ENCODE measurements at places on chromosomes 6 and 20.

DNA sequence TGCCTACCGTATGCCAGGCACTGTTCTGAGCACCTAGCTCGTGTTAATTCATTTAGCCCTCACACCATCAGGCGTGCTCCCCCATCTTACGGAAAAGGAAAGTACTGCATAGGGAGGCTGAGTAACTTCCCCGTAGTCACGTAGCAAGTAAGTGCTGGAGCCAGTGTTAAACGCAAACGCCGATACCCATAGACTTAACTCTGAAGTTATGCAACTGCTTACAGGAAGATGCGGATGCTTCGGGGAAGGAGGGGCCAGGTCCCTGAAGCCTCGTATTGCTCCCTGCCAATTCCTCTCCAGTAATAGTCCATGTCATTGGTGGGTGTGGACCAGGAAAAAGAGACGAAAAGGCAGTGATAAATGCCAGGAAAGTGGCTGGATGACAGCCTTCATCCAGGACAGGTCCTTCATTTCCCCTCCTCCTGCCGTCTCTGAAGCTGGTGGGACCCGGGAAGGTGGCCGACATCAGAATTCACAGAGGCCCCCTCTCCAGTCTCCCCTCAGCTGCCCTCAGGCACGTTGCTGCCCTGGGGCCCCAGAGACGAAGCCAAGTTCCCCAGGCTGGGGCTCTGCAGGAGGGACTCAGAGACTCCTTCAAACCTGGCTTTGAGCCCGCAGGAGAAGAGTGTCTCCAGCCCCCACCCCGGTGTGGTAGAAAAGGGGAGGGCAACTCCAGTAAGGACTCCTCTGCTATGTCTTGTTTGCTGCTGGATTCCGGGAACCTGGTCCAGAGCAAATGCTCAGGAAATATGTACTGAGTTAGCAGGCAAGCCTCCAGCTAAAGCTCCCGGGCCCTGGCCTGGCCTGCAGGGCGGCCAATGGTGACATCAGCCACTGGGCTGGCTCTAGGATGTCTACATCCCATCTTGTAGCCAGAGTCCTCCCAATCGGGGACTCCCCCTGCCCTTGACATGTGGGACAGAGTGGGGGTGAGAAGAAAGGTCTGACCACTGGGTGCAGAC lies 37.8 kb downstream of the RAB44 start:
- DNase-seq, result no peak

GRCh38 chr6:87968435-87969278 lies 79.0 kb upstream of the SPACA1 start:
- DNase-seq, result peak; percentile 64

- DNase-seq, result no peak
Observed at GRCh38 chr20:50068041-50068651, 44.8 kb downstream of the UBE2V1 start.

DNA sequence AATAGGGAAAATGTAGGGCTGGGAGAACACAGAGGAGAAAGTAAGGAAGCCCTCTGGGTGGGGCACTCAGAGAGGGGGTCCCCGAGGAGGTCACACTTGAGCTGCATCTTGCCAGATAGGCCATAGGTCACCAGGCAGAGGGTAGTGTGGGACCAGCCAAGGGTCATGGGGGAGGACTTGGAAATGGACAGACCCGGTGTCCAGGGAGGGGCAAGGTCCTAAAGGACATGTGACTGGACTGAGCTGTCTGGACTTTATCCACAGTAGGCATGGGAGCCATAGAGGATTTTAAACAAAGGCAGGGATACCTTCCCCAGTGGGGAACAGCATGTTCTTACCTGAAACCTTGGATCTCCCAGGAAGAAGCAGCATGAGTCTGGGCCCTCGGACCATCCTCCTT lies 266.7 kb downstream of the LRFN2 start:
- DNase-seq, result no peak

- DNase-seq, result no peak
Observed at GRCh38 chr20:9616455-9616805, 102.0 kb downstream of the LAMP5 start.

DNA sequence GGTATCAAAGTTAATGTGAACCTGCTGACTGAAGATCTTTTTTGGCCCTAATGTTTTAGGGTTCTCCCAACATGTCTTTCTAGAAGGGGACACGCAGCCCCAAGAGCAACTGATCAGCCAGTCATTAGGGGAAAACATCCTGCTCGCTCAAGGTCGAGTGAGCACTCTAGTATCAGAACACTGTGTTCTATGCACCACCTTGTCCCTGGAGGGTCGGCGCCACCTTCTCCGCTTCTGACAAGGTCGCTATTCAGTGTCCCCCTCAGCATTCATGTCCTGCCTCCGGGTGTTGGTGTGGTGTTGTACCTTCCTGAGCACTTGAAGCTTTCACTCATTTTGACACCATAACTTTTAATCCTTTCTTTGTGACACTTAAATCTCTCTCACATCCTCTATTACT lies 331.2 kb upstream of the KCNQ5 start:
- DNase-seq, result no peak

DNA sequence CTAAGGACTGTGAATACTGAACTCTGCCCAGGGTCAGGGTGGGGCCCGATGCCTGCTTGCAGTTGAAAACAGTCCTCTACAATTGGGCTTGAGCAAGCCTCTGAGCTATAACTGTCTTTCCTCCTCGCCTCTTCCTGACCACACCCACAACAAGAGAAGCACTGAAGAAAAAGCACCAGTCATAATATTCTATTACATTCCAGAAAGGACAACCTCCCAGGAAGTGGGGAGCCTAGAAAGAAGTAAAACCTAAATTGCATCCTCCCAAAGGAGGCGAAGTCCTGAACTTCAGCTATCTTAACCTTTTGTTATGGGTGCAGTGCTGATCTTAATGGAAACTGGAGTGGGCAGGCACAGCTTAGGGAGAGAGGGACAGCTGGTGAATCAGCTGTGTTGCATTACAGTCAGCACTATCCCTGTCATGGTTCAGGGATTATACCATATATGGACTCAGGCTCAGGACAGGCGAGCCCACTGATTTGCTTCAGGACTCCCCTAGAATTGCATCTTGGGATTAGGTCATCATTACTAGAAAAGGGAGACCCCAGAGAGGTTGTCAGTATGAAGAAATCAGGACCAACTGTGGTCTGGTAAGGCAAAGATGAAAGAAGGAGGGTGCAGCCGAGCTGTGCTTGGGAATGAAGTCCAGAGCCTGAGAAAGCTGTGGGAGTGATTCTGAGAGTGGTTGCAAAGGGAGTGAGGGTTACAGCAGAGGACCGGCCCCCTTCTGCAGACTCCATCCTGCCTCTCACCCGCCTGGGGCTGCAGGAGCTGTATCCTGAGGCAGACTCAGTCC lies 18.3 kb upstream of the TRAM2 start:
- DNase-seq, result no peak

DNA sequence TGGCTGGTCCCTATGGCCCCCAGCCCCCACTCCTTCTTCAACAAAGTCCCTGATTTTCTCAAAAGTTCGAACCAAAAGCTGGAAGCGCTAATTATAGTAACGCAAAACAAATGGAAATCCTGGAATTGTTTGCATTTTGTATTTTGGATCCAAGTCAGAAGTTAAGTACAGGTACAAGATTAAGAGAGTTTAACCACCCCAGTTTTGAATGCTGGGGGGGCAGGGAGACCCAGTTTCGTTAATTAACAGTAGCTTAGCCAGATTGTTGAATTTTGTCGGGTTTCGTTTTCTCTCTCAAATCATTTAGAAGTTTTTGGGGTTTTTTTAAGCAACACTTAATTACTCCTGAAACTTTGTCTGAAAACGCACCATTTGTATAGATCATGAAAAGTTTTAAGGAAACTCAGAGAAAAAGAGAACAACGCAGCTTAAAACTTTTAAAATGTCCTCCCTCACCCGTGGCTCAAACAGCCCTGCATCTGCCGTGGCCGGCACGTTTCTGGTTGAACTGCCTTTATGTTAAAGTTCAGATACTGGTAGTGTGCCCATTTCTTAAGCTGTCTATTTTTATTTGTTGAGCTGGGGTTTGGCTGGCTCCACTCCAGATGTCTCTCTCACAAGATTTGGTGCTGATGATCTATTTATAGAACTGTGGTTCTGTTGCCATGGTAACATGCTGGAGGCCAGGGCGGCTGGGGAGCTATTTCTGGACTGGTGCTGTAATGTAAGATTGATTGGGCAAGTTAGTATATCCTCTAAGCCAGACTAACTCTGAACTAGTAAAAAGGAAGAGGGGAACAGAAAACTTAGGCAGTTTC lies 55.0 kb downstream of the GNAS start:
- peak; percentile 58 for DNase-seq

- no peak for DNase-seq
Observed at GRCh38 chr20:49859011-49859410, 46.4 kb downstream of the SLC9A8 start.

- DNase-seq, result no peak
Observed at GRCh38 chr6:97049253-97050011, 124.9 kb downstream of the KLHL32 start.

DNA sequence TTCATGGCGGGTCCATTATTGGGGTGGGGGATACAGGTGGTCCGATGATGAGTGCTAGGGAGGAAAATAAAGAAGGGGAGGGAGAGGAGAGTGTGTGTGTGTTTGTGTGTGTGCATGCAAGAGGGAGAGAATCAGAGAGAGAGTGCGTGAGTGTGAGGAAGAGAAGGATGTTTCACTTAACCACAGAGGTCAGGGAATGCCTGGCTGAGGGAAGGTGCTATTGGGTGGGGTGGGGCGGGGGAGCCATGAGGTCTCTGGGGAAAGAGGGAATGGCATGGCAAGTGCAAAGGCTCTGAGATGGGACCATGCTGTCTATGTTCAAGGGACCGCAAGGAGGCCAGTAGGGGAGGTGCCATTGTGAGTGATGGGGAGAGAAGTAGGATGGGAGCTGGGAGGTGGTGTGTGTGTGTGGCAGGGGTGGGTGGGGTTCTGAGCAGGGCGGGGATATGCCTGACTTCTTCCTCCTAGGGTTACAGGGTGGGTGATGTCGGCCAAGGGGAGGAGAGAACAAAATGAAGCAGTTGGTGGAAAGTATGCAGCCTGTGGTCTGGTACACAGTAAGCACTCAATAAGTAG lies 23.0 kb downstream of the CEBPB start:
- no peak for DNase-seq

GRCh38 chr6:84204011-84204410 lies 23.4 kb downstream of the CEP162 start:
- DNase-seq, result no peak

GRCh38 chr6:108643184-108643583 lies 82.5 kb downstream of the FOXO3 start:
- no peak for DNase-seq

- DNase-seq, result no peak
Observed at GRCh38 chr20:6081236-6081635, 27.4 kb upstream of the LRRN4 start.

GRCh38 chr6:152598901-152599537 lies 38.1 kb downstream of the SYNE1 start:
- no peak for DNase-seq

DNA sequence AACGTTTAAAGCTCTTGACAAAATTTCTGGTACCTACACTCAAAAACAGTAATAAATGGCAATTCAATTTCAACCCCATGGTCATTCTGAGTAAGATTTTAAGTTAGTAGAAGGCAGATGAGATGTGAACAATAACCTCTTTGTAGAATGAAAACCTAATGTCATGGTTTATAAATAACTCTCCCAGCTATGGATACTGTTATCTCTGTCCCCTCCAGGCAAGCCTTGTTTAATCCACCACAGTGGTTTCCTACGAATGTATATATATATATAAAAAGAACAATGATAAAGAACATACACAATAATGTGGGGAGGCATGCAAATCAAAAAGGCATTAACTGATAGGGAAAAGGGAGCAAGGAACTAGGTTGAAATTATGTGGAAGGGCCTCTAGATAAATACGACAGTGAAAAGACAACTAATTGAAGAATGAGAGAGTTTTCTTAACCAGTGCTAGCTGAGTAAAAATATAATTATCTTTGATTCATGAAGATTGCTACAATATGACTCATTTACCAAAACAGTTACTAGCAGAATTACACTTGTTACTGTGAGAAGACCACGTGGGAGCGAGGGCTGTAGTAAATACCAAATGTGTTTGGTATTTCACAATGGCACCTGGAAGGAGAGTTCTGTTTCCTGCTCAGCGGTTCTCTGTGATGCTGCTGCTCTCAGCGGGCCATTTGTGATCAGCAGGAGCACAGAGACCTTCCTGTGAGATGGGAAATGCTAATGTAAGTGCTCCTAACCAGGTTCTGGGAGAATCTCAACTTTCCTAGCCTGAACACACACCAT lies 173.7 kb downstream of the MBOAT1 start:
- DNase-seq, result no peak

All from COR-L47 (cell line).